ENCODE measurements at places on chromosomes 5 and 9.
A peak's percentile ranks its signal among the peaks of the same experiment; 100 is the strongest.

GRCh38 chr9:108933718-108934322, at the start of gene ELP1:
Gene ELP1, minus strand, starts transcription at chr9:108934124. Its CDS starts 2,978 bp downstream, at chr9:108931146.
- DNase-seq: peak; percentile 95

- DNase-seq: no peak
Measured at GRCh38 chr9:91143162-91143561, 218.6 kb downstream of the AUH start.

DNA sequence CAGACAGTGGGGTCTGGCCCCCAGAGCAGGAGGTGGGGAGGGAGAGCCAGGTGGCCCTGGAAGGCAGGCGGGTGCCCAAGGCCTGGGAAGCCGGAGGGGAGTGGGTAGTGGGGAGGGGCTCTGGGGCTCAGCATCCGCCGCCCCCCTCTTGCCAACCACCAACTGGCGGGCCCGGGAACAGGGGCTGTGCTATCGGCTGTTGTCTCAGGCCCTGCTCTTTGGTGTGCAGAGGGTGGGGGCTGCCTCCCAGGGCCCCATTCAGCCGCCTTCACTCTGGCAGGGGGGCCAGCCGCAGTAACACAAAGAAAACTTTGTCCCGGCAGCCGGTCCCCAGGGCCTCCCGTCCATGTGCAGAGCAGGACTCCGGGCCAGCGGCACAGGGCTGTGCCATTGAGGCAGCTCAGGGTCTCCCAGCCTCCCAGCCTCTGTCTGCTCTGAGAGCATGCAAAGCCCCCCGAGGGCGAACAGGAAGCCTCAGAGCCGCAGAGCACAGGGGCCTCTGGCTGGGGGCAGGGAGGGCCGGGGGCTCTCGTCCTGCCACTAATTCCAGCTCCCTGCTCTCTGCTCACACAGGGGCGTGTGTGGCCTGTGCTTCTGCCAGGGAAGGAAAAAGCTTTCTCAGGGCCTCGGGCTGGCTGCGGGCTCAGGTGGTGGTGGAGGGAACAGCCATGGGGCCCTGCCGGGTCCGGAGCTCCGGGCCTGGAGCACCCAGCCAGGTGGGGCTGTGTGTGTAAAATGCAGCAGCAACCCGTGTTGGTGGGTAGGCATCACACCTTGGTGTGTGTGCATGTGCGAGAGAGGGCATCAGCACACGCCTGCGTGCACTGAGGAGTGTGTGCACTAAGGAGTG, 54.2 kb upstream of the NOTCH1 start:
- DNase-seq: no peak

GRCh38 chr5:107251151-107251550, 419.6 kb downstream of the EFNA5 start:
- DNase-seq: no peak

DNA sequence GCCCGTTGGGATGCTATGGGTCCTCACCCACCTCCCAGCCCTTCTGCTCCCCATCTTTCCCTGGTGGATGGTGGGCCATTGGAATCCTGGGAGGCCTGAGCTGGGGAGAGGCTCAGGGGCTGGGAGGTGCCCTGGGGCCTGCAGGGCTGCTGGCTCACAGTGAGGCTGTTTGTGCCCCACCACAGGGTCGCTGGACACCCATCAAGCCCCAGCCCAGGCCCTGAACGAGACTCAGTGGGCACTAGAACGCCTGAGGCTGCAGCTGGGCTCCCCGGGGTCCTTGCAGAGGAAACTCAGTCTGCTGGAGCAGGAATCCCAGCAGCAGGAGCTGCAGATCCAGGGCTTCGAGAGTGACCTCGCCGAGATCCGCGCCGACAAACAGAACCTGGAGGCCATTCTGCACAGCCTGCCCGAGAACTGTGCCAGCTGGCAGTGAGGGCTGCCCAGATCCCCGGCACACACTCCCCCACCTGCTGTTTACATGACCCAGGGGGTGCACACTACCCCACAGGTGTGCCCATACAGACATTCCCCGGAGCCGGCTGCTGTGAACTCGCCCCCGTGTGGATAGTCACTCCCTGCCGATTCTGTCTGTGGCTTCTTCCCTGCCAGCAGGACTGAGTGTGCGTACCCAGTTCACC, 4.9 kb upstream of the AIF1L start:
- DNase-seq: no peak

DNA sequence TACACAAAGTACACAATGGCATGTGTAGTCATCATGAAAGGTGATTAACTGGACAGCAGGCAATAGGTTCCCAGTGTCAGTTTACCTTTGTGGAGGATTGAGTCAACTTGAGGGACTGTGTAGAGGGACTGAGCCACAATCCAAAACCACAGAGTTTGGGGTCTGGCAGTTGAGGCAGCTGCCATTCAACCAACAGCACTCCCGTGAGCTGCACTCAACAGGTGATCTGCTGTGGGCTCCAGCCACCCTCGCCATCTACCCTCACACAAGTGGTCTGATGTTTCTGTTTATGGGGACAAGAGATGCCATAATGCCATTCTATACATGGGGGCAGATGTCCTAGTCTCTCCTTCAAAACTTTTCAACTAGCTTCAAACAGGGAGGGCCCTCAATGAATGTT, 2.9 kb upstream of the DELE1 start:
- DNase-seq: no peak

- peak; percentile 28 for DNase-seq
Measured at GRCh38 chr9:137255448-137256114, 454 bp downstream of the NELFB start.

GRCh38 chr5:96280946-96281393, 152.1 kb downstream of the PCSK1 start:
- DNase-seq: peak; percentile 68

DNA sequence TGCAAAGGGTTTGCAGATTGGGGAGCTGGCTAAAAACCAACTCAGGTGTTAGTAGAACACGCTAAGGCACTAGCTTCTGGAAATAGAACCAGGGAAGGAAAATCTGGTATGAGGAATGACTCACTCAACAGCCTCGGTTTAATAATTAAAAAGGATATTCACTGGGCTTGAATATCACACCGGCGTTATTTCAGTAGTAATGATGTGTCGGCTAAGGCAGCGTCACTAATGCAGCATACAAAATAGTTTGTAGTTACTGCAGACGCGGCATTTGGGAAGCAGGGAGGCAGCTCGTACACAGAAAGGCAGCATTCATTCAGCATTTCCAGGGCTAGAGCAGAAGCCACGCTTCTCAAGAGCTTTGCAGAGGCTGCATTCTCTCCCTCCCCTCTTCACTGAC, 1.7 kb downstream of the ADRA1B start:
- DNase-seq: peak; percentile 31

GRCh38 chr5:140169410-140169809, 5.6 kb upstream of the CYSTM1 start:
- DNase-seq: no peak

DNA sequence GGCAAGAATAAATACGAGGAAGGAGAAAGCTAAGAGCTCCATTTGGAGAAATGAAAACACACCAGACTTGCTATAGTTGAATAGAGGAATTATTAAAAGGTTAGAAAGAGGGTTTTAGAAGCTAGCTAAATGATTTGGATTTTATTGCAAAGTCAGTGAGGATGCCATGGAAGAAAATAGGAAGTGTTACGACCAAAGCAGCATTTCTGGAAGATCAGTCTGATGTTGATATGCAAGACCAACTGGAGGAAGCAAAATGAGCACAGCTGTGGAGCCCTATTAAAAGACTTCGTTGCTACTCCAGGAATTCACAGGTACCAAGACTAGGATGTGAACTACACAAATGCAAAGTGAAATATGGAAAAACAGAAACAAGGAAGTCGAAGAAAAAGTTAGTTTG, 2.1 kb downstream of the DHX29 start:
- DNase-seq: no peak

Data from fibroblast of skin of right quadriceps (primary cell).